ENCODE measurements at places on chromosomes 2 and 18.

DNA sequence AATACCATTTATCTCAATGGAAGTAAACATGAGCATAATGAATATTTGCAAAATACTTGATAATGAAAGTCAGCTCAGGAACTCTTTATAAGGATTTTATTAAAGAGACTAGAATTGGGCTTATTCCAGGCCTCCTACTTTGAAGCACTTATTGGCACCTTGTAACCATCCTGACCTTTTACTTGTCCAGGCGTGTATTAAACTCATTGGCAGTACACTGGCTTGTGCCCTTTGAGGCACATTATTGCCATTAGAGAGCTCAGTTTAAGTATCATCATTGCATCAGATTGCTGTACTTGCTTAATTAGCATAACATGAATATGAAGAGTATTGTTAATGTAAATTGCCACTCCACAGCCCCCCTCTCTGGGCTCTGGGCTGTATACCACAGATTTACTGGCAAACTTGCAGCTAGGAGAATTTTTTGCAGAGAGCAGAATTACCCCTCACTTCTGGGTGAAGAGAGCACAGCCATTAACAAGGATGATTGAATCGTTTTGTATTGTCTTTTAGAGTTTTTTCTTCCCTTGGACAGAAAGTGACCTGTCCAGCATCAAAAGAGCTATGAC lies 72.5 kb downstream of the XIRP2 start:
- DNase-seq, result no peak

DNA sequence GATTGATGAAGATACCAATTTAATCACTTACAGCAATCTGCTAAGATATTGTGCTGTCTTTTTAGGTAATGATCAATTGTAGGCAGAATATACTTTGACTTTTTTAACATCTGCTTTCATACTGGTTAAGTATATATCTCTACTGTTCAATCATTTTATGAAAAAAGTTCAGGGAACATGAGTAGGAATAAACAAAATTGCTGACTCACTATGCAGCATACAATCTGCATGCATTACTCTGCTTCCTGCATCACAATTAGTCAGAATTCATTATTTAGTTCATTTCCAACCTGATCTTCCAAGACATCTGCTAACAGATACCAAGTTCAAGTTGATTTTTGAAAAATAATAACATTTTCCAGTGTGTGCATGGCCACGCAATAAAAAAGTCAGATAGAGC lies 1430.4 kb upstream of the LRRTM1 start:
- DNase-seq, result no peak

DNA sequence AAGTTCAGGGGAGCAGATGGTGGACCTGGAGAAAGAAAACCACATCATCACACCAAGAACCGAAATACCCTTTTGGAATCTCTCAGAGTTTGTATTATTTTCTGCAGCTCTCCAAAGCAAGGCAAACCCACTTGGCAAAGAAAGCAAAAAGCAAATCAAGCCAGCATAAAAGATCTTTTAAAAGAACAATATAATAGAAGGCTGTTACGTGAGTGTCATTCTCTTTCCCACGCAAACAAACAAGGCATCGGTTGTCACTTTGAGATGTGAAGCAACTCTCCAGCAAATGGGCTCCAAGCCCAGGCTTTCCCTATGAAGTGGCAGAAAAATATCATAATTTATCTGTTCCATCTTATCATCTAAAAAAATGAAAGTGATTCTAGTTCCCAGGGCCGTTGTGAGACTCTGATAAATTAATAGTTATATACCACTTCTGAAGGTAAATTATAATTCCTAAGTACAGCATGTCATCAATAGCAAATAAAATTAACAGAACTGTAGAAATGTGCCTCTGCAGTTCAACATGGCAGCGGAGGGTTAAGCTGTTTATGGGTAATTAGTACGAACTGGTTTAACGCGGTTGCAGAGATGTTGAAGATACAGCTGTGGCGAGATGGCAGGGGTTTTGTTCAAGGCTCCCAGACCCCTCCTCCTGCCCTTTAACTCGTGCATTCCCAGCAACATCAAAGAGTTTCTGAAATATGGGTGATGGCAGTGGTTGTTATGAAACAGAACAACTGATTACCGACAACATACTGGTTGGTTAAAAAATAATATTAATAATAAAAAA lies 89.2 kb downstream of the EPHA4 start:
- no peak for DNase-seq

DNA sequence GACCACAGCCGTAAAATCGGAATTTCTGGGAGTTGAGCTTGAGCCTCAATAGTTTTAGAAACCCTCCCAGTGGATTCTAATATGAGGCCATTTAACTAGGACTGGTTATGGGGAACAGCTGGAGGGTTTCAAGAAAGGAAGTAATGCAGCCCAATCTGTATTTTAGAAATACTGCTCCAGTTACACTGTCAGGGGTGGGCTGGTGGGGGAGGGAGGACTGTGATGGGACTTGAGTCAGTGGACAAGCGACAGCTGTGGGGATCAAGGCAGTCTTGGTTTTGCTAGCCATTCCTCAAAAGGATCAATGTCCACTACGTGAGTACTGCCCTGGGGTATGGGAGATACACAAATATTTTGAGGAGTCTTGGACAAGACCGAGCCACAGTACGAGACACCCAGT lies 34.8 kb downstream of the ASB1 start:
- DNase-seq, result no peak

- DNase-seq, result no peak
These were observed 199.2 kb downstream of the CAMKMT start for GRCh38 chr2:44560941-44561340.

DNA sequence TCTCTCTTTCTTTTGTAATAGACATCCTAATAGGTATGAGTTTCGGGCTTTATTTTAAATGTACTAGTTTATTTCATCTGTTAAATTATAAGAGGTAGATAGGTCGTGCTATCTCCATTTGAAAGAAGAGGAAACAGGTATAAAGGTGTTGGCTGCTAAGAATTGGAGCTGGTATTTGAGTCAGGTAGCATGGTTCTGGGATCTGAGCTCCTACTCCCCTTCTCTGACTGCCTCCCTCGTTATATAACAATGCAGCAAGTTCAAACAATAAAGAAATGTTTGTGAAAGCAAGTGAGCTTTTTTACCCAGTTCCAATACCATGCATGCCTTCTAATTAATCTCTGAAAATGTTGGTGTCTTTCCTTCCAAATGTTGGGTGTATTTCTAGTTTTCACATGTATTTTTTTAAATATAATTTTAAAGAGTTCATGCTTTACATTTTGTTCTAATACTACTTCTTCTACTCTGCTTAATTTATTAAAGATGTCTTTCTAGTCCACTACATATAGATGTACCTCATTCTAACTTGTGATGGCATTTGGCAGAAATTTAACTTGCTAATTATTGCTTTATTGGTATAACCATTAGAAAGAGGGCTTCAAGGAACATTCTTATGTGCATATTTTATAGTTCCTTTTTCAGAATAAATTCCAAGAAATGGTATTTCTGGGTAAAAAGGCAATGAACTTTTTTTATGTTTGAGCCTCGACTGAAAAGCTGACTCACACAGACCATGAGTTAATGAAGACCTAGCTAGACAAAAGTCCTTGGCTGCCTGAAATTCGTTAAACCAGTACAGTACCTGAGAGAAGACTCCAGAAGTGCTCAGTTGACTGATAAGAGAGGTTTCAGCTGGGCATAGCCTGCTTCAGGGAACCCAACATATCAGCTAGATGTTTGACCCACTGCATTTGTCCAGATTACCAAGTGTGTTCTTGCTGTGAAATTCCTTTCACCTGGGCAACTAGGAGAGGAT lies 133.5 kb downstream of the CERS6 start:
- DNase-seq, result no peak

DNA sequence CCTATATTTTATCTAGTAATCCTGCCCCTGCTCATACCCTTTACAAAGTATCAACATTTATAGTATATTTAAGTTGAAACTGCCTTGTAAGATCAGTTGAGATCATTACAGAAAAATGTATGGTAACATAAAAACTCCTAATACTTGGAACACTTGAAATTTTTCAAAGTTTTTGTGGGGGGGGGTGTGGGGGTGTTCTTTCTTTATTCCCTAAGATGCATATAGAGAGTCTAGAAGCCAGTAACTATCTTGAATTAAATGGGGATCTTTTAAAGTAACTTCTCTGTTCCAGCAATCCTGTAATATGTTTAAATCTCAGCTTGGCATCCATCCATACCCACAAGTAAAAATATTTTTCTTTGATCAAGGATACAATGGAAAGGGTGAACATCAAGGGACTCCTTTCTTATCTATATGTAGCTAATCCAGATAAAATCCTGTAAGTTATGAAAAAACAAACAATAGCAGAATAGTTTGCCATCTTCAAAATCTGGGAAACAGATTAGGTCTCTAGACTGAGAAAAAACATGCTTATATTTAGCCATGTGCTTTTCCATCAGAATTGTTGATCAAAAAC lies 455.3 kb downstream of the MEIS1 start:
- DNase-seq, result no peak

GRCh38 chr2:217393585-217394032 lies 533.7 kb upstream of the TNP1 start:
- no peak for DNase-seq

DNA sequence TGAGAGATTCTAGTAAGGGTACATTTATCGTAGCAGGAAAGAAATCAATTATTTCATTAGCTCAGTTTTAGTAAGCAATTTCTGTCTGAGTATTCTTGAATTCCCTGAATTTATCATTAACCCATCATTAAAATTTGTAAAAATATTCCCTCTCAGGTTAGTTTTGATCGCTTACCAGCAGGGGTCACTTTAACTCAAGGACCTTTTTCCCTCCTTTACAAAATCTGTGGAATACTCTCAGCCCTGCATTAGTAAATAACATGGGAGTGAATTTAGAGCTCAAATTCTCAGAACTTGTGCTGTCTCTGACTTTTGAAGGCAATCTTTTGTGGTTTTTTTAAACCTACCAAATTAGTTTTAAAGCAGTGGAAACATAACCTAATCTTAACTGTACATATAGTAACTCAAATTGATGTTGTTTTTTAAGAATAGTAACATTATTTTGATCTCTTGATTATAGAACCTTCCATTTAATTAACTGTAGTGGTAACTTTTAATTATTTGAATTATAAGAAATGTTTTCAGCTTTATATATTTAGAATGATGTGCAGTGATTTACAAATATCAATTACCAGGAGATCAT lies 97.2 kb downstream of the AGPS start:
- no peak for DNase-seq

DNA sequence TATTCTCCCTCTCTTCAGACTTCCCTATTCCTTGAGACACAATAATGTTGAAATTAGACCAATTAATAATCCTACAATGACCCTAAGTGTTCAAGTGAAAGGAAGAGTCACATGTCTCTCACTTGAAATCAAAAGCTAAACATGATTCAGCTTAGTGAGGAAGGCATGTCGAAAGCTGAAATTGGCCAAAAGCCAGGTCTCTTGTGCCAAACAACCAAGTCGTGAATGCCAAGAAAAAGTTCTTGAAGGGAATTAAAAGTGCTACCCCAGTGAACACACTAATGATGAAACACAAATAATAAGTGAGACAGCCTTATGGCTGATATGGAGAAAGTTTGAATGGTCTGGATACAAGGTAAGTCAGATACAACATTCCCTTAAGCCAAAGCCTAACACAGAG lies 115.4 kb downstream of the PXDN start:
- DNase-seq, result no peak

GRCh38 chr2:113709022-113709421 lies 47.4 kb downstream of the SLC35F5 start:
- no peak for DNase-seq

GRCh38 chr2:137208431-137208891 lies 443.1 kb downstream of the THSD7B start:
- DNase-seq, result no peak

- no peak for DNase-seq
These were observed 2.5 kb upstream of the FAP start for GRCh38 chr2:162245781-162246180.

DNA sequence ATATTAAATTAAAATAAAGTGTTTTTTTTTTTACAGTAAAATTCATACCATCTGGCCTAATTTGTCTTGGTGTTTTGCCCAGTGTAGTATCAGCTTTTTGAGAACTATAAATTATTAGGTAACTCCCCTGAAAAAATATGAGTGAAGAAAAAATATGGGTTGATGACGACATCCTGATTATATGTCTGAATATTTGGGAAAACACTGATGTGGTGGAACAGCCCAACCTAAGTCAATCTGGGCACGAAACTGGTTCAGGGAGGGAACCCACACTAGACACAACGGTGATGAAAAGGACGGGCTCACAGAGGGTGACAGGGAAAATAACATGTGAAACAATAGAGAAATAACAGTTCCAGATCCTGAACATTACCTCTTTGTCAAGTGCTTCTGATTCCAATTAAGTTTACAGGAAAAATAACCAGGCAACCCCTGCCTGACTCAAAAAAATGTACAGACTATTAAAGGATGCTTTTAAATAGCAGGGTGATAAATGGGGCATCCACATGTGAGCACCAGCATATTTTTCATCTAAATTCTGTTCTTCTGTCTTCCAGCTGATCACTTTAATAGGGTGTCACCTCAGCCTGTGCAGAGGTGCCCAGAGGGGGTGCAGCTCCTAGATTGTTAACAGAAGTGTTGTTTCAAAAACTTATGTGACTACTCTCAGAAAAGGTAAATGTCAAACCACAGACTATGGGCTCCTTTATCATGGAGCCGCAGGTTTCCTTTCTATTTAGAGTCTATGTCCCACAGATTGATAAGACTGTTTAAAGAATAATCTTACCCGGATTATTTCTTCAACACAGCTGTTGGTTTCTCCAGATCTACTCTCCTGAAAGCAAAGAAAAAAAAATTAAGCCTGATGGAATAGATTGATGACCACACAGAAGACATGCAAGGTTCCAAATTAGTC lies 305.4 kb downstream of the AFF3 start:
- DNase-seq, result no peak

DNA sequence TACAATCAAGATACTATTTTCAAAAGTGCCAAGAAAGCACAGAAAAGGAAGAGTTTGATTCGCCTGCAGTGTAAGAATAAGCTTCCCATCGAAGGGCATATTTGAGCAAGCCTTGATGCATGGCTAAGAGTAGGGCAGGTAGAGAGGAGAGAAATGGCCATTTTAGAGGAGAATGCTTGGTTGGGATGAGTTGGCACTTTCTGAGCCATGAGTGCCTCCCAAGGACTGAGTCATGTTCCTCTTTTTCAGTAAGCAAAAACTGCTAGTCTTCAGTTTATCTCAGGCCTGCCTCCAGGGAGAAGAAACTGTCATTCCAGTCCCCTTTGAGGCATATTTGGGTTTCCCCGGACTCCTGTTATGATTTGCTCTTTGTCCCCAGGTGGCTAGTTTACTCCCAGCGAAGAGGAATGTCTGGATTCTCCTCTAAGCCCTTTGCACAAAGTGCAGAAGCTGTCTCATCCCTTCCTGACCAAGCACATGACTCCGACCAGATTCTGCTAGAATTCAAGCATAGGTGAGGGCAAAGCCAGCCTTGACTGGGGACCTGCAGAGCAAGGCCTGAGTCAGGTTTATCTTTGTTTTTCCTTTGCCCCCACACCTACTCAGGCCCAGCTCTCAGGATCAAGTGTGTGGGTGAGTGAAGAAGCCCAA lies 115.2 kb downstream of the TTC32 start:
- no peak for DNase-seq

DNA sequence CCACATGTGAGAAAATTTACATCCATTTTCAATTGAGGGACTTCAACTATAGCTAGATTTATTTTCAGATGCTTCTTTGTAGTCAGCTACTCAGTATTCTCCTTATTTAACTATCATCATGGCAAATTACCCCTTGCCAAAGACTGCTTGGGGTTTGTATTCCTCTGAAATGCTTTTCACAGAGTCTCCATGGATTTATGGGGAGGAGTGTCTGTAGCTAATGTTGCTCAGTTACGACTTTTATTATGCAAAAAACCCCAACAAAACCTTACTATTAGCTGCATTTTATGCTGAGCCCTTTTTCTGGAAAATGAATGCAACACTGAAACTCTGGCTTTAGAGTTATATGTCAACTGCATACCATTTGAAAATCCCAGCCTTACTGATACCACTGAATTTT lies 78.6 kb downstream of the RFTN2 start:
- DNase-seq, result no peak

All from substantia nigra (tissue), 51 donors.